ENCODE measurements at places on chromosomes 12 and 14. TPM values are rescaled to one million over a fixed set of nuclear protein-coding genes. Genes with fewer than 3 reads are reported as not detected.

The KDM5A gene
- 3.0 TPM for polyA plus RNA-seq

The TMTC2 gene
- polyA plus RNA-seq = 1.8 TPM

The DPPA3 gene
- polyA plus RNA-seq = not detected

The FGD6 gene
- 1.2 TPM for polyA plus RNA-seq

The LTB4R gene
- 3.7 TPM for polyA plus RNA-seq

The IAPP gene
- not detected for polyA plus RNA-seq

DNA sequence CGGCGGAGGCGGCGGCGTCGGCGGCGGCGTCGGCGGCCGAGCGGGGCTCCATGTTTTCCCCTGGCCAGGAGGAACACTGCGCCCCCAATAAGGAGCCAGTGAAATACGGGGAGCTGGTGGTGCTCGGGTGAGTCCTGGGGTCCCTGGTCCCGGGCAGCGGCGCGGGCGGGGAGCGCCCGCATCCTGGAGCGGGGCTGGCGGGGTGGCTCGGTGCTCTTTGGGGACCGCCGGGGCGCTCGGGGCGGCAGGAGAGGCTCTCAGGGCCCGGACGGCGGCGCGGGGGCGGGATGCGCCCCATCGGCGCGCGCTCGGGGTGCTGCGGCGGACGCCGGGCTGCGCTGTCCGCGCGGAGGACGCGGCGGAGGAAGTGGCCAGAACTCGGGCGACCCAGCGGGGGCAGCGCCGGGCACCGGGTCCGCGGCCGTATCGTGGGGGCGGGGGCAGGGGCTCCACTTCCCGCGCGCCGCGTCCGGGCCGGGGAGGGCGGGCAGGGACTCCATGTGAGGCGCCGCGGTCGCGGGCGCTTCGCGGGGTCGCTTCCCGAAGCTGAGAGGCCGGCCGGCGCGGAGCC lies 485 bp downstream of the PELI2 start:
- DNase-seq = peak; percentile 21

DNA sequence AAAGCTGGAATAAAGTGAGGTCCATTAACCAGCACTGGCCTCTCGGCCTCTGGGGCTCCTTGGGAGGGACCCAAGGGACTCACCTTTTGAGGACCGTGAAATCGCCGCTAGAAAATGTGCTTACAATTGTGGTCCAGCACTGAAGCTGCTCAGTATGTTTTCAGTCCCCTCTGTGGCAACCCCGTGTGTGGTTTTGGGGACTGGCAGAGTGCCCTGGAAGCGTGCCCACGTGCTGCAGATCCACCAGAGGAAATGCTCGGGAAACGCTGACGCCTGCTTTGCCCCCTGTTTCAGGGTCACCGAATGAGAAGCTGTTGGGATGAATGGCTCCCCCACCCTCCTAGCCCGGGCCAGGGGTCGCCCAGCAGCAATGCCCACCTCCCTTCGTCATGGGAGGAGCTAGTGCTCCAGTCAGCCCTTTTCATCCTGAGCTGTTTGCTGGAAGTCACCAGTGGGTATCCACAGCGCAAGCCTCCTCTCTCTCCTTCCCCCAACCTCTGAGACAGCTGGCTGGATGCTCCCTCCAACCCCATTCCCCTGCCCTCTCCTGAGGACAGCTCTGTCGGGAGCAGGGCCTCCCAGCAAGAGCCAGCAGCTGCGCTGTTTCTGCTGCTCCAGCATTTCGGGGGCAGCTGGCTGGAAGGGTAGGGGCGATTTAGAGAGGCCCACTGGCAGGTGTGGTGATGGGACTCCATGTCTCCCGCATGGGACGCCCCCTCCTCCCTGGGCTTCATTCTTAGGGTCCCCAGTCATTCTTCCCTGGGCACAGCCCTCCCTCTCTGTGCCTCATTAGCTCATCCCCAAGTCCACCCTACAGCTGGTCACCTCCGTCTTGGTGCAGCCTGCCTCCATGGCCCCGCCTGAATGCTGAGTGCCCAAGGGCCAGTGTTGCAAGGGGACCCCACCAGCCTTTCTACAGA lies 33.2 kb upstream of the PPP1R13B start:
- DNase-seq = peak; percentile 86

GRCh38 chr12:79358716-79359300 lies 332.0 kb downstream of the PAWR start:
- no peak for DNase-seq

- DNase-seq = no peak
Measured at GRCh38 chr12:39357041-39357440, 85.9 kb downstream of the KIF21A start.

- DNase-seq = no peak
Measured at GRCh38 chr12:50261654-50262053, 21.7 kb downstream of the LIMA1 start.

GRCh38 chr12:121883315-121883660 lies 5.3 kb upstream of the PSMD9 start:
- DNase-seq = no peak

DNA sequence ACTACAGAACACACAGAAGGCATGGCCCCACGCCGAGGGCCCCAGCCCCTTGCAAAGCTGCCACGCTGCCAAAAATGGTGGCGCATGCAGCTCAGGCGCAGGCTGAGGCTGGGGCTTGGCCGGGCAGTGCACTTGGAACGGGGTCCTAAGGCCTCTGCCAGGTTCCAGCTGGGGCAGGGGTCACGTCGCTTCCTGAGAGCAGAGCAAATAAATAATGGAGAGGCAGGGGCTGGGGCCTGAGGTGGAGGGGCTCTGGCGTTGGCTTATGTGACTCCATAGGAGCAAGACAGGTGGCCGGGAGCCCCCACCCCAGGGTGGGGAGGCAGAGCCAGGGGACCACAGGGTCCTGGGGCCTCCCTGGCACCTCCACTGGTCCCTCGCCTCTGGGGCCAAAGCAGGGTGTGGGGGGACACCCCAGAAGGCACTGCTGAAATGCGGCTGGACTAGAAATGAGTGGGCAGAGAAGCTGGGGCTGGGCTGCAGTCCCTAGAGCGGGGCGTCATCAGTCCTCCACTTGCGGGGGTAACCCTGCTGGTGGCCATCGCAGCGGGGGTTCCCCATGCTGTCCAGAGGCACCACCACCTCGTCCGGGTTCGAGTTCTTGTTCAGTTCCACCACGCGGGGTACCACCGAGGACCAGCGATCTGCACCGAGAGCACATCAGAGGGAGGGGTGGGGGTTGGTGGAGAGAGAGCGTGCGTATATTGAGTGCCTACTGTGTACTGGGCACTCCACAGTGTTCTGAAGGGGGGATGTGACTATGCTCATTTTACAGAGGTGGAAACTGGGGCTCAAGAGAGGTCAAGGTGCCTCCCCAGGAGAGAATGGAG lies 49.8 kb downstream of the TRPV4 start:
- DNase-seq = no peak

DNA sequence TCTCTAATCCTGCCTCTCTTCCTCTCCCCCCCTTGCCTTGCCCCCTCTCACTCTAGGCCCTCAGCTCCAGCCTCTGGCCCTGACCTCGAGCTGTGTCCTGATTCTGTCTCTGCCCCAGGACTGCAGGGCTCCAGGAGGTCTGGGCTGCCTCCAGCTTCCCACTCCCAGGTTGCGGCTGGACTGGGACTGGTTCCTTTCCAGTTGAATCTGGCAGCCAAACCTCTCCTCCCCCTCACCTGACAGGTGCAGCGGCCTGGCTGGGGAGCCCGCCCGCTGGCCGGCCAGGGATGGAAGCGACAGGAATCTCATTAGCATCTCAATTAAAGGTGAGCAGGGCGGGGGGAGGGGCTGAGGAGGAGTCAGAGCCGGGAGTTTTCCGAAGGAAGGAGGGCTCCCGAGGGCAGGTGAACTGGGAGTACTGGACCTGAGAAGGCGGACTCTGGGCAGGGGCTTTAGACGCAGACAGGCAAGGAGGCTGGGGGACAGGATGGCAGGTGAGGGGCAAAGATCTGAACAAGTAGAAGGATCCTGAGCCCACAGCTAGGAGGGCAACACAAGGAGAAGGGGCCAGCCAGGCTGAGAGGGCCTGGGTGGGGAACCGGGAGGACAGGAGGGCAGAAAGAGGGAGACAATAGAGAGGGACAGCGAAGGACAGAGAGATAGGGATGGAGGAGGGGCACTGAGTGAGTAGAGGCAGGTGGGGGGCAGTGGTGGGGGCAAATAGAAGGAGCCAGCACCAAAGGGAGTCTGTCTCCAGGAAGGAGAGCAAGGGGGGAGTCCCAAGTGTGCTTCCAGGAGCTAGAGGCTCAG lies at the start of gene SCNN1A:
TSS of gene SCNN1A (minus strand) at position 295 of the 810 bp plus-strand sequence. CDS start 780 bp downstream, outside the sequence.
- no peak for DNase-seq

- no peak for DNase-seq
Measured at GRCh38 chr12:45259675-45260074, 43.8 kb downstream of the ANO6 start.

All from heart right ventricle (tissue), 16 donors.